ENCODE measurements at places on chromosomes 6 and 20. TPM values are rescaled to one million over a fixed set of nuclear protein-coding genes. Genes with fewer than 3 reads are reported as not detected.
A peak's percentile ranks its signal among the peaks of the same experiment; 100 is the strongest.

GRCh38 chr6:157047951-157048350, 270.8 kb downstream of the ARID1B start:
- DNase-seq = no peak

DNA sequence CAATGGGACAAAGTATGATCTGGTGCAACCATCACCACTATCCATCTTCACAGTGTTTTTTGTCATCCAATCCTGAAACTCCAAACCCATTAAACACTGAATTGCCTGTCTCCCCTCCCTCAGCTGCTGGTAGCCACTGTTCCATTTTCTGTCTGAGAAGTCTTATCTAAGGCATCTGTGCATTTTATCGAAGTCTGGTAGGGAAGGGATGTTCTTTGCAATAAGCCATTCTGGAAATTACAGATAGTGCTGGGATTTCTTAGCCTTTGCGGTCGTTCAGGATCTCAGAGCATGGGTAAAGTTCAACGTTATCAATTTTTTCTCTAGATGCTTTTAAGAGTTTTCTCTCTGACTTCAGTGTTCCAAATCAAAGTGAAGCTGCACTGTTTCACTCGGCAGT, 24.1 kb downstream of the KIF25 start:
- DNase-seq = no peak

GRCh38 chr6:31665501-31666336, at the start of gene CSNK2B:
Gene CSNK2B, plus strand, starts transcription at chr6:31666080. Its CDS starts 752 bp downstream, at chr6:31666832.
- peak; percentile 99 for DNase-seq

- no peak for DNase-seq
These were observed 130.2 kb upstream of the AKIRIN2 start for GRCh38 chr6:87832025-87832825.

- no peak for DNase-seq
These were observed 296.5 kb downstream of the SLC35F1 start for GRCh38 chr6:118203545-118203944.

GRCh38 chr6:27295301-27296079, 16.6 kb downstream of the POM121L2 start:
- no peak for DNase-seq

GRCh38 chr20:24102749-24103333, 114.3 kb upstream of the GGTLC1 start:
- DNase-seq = no peak

- DNase-seq = no peak
These were observed 542 bp downstream of the USP49 start for GRCh38 chr6:41894366-41895299.

- DNase-seq = no peak
These were observed 15.0 kb upstream of the NKX2-2 start for GRCh38 chr20:21528870-21529269.

DNA sequence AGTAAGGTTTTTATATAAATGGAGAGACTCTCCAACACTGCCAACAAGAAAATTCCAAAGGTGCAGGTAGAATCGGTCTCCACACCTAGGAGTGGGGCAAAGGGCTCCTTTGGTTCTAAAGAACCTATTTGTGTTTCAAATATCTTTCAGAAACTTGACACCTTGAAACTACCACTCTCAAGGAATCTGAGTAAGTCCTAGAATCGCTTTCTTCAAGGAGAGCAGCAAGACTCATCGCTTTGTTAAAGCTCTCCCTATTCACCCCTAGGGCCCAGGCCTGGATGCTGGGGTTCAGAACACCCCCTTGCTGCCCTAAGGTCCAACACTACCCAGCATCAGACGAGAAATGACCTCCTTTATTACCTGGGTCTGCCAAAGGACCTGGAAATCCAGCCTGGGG, 2.0 kb downstream of the CLIC5 start:
- no peak for DNase-seq

DNA sequence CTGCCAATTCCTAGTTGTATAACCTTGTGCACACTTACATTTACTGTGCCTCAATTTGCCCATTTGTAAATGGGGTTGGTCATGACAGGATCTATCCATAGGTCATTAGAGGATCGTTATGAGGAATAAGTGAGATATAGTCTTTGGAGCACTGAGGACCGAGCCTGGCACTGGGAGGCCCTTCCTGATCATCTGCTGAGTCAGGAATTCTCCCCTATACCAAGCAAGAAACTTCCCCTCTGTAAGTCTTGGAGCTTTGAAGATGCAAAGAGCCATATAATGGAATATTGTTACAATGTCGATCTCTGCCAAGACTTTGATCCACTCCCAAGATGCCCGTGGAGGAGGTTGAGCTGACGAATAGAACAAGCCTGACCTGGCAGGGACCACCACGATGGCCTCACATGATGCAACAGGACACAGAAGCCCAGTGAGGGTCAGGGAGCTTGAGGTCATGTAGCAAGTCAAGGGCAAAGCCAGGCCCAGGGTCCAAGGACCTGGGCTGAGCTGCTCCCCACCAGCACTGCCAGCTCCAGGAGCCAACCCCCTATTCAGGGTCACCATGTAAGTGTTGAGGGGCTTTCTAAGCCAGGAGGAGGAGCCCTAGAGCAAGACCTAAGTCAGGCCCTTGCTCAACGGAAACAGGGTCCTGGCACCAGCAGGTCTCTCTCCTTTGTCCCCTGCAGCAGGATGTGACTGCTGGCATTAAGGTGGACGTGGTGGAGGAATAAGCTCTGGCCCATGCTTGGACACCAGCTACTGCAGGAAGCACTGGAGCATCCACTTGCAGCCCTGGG, 16.7 kb downstream of the PDRG1 start:
- DNase-seq = no peak

DEFB110 gene
- not detected for total RNA-seq

Measured in heart right ventricle (tissue), 16 donors.